ENCODE measurements at places on chromosomes 1 and 21.

GRCh38 chr1:98962156-98962555 is 42.5 kb downstream of the PLPPR5 start:
- DNase-seq, result no peak

GRCh38 chr1:190084552-190084951 is 393.1 kb downstream of the BRINP3 start:
- no peak for DNase-seq

GRCh38 chr1:21655748-21656147 is 13.4 kb downstream of the RAP1GAP start:
- DNase-seq, result no peak

DNA sequence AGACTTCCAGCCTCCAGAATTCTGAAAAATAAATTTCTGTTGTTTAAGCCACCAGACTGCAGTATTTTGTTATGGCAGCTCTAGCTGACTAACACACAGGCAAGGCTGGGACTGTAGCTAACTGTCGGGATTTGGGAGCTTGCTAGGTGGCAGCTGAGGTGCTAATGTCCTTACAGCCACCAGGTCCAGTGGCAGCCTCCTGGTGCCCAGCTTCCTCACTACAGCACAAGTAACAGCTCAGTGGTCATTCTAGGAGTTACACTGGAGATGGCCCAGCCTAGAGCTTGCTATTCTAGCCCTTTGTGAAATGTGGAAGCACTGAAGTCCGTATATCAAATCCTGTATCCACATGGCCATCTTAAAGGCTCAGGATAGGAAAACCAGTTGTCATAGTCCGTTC is 4.3 kb upstream of the C1orf115 start:
- no peak for DNase-seq

All from activated CD8-positive, alpha-beta memory T cell treated with anti-CD3 and anti-CD28 coated beads for 1 hour (primary cell).